ENCODE measurements at places on chromosomes 1 and 21. TPM values are rescaled to one million over a fixed set of nuclear protein-coding genes. Genes with fewer than 3 reads are reported as not detected.

The ASCL5 gene
- total RNA-seq = not detected

The ACOT11 gene
- 0.59 TPM for total RNA-seq

The RNU1-3 gene
- under 0.01 TPM for total RNA-seq

The KRTAP11-1 gene
- total RNA-seq = not detected

The VPS72 gene
- 56.6 TPM for total RNA-seq

Measured in bronchus fibroblast of lung (primary cell).